ENCODE measurements at places on chromosomes 11 and 22.

- DNase-seq: no peak
Observed at GRCh38 chr11:116217441-116217840, 555.3 kb downstream of the BUD13 start.

DNA sequence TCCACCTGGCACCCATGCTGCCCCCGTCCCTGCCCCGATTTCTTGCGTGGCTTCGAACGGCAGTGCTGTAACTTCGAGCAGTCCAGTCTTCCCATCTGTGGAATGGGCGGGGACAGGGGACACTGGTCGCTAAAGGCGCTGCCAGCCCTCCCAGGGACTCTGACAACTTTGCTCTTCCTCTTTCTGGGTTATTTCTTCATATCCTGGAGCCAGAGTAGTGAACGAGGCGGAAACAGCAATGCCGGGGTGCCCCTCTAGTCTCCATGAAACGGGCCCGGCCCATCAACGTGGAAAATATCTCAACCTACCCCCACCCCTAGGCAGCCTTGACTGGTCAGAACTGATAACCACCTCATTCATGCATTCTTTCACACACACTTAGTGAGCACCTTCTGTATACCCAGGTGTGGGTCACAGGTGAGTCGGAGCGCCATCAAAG is 42.8 kb downstream of the TRIOBP start:
- no peak for DNase-seq

DNA sequence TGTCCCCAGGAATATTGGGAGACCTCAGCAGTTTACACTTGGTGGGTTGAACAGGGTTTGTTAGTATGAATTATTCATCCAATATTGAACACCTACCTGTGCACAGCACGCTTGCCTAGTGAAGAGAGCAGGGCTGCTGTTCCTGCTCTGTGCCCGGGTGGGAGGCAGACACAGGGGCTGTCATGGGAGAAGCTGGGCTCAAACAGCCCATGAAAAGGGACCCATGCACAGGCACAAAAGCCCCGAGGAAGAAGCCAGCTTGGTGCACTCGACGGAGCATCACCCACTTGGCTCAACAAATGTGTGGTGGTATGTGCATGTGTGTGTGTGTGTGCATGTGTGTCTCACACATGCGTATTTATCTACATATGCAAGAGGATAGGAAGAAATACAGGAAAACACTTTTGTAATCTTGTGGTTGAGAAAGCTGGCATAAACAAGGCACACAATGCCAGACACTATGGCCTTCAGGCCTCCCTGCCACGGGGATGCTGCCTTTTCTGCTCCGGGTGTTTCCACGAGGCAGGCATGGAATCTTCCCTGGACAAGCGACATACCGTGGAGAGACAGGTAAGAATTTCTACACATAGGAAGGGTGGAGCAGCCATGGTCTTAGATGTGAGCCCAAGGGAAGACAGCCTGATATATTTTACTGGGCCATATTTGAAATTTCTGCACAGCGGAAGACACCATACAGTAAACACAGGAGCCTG is 5.0 kb upstream of the APOBEC3A start:
- DNase-seq: no peak

GRCh38 chr11:4065601-4066377 is 28.8 kb upstream of the RRM1 start:
- no peak for DNase-seq

DNA sequence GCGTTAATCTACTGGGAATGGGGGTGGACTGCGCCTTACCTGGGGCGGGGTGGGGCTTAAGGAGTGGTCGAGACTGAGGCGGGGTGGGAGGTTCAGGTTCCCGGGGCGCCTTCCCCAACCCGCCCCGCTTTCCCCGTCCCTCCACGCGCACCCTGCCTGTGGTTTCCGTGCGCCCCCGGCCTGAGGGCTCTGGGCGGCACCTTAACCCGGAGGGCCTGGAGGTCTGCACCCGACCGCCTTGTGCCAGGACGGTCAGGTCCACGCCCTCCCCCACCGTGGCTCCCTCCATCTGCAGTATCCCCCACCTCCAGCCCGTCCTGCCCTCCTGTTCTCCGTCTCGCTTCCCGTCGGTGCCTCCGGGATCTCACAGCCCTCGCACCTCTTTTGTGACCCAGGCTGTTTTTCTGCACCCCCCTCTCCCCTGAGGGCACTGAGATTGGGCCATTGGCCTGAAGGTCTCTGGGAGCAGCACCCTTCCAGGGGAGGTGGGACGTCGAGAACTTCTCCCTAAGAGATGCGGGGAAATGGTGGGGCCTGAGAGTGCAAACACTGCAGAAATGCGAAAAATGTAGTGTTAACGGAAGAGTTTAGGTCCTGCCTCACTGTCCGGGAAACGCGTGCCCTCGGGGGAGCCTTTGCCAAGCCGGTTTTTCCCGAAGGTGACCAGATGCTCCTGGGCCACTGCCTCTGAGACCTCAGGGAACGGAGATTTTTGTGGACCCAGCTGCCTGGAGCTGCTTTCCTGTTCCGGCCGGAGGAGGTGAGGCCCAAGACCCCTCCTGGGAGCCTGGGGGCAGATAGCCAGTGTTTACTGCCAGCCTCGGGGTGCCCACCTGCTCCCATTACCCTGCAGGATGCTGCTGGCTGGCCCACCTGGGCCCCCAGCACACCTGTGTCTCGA is 1.2 kb upstream of the ASCL2 start:
- no peak for DNase-seq

- no peak for DNase-seq
Observed at GRCh38 chr11:130327716-130328115, 13.0 kb upstream of the ZBTB44 start.

DNA sequence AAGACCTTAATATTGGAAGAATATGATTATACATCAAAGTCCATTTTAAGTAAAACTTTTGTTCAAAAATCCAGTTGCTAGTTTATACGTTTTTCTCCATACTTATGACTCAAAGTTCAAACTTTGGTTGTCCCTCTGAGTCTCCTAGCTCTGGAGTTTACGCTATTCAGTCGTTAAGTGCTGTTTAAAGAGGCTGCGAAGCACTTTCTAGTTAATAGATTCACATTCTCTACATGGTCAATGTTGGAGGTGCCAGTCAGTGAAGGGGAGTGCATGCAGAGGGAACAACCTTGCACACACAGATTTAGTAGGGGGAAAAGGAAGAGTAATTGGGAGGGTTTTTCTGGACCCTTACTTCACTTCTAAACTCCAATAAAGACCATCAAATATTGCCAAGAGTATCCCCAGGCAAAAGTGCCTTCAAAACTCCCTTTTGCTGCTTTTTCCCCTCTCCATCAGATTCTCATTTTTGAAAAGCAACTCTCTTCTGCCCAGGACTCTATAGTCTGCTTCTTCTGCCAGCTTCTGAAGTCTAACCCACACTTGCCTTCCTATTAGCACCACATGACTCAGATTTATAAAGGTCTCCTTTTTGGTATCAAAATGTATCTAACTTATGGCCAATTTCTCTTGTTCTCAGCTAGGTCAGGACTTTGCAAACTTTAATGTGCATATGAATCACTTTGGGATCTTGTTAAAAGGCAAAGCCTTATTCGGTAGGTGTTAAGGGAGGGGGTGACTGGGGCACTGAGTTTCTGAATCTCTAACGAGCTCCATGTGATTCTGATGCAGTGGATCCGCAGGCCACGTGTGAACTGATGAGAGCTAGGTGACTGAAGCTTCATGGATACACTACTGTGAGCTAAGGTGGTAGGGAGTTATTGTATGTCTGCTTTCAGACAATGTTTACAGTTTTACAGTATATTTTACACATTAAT is 96.2 kb upstream of the MTMR2 start:
- DNase-seq: no peak

DNA sequence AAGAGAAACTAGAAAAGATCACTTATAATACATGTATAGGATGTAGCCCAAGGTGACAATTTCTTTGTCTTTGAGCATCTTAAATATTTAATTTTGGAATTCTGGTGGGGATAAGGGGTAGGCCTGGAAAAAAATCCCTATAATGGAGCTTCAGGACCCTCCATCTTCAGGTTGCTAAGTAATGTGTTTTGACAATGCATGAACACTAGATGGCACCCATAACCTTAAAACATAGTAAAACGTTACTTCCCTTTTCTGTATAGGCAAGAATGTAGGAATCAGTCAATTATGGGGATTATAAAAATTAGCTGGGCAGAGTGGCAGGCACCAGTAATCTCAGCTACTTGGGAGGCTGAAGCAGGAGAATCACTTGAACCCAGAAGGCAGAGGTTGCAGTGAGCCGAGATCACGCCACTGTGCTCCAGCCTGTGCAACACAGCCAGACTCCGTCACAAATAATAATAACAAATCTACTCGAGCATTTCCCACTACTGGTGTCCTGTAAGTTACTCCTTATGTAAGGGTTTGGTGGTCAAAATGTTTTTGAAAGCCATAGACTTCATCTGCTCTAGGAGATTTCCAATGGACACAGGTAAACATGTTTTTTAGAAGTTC is 541.9 kb upstream of the CCDC90B start:
- no peak for DNase-seq

- DNase-seq: no peak
Observed at GRCh38 chr11:5476186-5476819, 12.2 kb upstream of the OR52D1 start.

DNA sequence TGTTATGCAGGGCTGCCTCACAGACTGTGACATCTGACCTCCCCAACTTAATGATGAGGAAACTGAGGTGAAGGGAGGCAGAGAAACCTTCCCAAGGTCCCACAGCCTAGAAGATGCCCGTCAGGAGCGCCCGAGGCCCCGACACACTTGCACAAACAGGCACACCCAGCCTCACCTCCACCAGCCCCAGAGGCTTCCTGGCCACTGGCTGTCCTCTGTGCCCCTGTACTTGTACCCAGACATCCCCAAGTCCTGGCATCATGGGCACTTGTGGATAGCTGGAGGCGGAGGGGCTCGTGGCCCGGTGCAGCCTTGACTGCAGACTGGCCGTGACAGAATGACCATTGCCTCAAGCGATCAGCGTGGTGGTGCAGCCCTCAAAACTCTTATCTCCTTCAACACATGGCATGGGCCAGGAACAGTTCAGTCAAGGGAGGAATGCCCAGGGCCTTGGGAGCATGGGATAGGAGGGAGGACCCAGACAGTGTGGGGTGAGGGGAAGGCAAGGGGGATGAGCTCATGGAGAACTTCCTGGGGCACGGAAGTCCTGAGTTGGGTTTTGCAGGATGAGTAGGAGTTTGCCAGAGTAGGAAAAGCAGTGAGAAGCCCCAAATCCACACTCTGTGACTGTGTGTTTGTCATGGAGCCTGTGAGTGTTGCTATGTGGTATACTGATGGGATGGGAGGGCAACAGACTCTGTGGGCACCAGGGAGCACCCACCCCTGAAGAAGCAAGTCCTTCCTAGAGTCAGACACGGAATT is 25.8 kb upstream of the PPARA start:
- DNase-seq: no peak

DNA sequence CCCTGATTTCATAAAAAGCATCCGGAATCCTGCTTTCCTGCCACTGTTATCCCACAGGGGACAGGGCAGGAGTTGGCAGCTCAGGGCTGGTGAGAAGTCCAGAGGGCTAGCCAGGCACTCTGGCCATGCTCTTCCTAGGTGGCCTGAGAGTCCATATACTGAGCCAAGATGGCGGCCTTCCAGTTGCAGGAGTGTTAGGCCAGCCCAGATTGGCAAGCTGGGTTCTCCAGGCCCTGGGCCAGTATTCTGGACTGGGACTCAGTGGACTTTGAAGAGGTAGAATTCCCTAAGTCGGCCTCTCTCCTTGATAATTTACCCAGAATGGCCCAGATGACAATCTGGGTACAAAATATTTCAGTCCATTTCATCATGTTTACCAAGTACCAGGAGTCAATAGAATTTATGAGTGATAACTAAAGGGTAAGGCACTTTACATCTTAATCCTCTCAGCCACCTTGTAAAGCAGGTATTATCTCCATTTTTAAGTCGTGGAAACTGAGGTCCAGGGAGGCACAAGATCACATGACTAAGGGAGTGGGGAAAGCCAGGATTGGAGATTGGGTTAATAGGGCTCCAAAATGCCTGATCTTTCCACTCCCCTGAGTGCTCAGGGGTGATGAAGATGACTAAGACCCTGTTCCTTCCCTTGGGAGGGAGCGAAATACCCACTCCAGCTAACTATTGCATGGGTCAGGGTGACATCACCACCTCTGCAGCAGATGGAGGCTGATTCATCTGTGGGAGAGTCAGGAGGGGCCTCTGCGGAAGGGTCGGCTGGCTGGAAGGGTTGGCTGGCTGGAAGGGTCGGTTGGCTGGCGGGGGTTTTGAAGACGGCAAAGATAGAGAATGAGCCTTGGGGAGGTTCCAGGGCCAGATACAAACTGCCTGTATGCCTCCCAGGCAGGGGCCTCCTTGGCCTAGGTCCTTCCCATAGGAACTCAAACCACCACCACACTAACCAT is 1.2 kb upstream of the MICALL1 start:
- DNase-seq: no peak

- no peak for DNase-seq
Observed at GRCh38 chr11:95108159-95108611, 18.5 kb downstream of the ENDOD1 start.
